SK-N-MC (cell line): ENCODE measurements at places on chromosomes 7 and 10.

GRCh38 chr10:114815791-114816190 lies 5.8 kb upstream of the FHIP2A start:
- no peak for DNase-seq

- no peak for DNase-seq
These were observed 98.0 kb downstream of the FAM107B start for GRCh38 chr10:14676732-14677131.

DNA sequence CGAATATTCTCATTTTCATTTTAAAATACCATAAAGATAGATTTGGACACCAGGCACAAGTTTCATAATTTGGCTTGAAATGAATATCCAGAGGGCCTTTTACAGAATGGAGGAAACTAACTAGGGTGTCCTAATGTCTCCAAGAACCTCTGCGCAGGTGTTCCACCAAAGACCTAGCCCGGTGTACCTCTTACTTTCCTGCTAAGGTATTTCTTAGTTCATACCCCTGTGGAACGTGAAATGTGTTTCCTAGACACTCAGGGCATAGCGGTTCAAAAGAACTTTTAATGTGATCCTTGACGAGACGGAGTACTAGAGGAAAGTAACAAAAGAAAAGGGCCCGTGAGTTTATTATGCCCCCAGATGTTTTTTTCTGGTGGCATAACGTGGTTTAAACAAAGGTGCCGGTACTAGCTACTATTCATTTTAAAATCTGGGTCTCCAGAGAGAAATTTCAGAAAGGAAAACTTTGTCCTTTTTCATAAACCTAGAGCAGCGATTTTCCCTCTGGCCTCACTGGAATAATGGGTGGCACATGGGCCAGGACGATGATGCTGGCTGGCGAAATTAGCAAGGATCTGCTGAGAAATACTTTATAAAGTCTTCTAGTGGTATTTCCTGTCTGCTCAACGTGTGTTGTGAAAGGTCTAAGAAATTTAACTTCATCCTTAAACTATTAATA lies 1.4 kb downstream of the APBB1IP start:
- no peak for DNase-seq

GRCh38 chr7:66921396-66921917 lies 432 bp downstream of the TMEM248 start:
- DNase-seq, result no peak

GRCh38 chr7:26987338-26987737 lies 108.5 kb downstream of the HOXA1 start:
- no peak for DNase-seq

DNA sequence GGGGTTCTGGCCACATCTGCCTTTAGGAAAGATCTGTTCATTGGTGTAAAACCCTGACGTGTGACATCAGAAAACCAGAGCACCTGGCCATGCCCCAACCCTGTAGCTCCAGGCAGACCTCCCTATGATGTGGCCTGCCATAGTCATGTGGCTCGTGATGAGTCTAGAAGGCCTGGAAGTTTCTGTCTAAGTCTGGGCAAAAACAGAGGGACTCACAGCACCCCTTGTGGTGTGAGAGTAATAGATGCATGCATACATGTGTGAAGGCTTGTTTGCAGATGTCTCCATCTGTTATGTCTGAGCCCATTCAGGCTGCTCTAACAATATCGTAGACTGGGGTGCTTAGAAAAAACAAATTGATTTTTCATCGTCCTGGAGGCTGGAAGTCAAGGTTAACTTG lies 309.3 kb downstream of the PAXIP1 start:
- no peak for DNase-seq

DNA sequence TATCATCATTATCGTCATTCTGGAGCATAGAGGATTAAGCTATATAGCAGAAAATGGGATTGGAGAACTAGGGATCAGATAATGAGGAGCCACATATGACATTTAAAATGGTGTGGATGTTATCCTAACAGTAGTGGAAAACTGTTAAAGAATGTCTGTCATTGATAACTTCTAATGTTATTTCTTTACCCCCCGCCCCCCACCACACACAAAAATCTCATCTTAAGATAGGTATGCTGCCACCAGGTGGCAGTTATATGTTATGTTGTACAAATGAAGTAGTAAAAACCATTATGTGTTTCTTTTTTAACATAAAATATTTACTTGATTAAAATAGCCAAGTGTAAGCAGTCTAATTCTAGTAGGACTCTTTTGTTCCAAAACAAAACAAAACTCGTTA lies 13.0 kb downstream of the AKAP9 start:
- no peak for DNase-seq

GRCh38 chr10:73413108-73413527 lies 740 bp downstream of the ANXA7 start:
- no peak for DNase-seq

- DNase-seq, result peak; percentile 74
These were observed 1004.0 kb upstream of the C7orf33 start for GRCh38 chr7:147586526-147586925.

DNA sequence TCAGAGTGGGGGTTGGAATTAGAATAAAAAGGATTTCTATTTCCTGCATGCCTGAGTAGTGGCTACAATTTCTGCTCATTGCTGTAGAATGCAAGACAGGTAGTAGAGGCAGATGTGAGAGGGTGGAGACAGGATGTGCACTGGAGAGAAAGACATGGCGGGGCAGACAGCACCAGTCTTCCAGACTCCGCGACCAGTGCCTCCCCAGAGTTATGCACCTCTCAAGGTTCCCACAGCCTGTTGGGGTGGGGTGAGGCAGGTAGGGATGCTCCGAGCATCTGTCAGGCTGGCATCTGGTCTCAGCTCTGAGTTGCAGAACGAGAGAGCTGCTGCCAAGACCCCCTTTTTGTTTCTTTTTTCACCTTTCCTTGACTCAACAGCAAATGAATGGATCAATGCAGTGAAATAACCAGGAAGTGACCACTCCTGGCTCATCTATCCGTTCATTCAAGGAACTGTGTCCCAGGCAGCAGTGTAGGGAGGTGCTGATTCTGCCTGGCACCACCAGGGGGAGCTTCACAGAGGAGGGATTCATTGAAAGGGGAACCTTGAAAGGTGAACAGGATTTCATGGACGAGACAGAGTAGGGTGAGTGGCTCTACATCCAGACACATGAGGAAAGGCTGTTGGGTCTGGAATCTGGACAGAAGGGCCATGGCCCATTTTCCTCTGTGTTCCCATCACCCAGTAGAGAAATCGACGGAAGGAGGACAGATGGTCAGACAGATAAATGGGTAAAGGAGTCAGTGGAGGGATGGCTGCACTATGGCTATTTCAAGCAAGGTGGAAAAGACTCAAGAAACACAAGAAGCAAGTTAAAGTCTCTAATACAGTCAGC lies 17.2 kb upstream of the SLC18A3 start:
- no peak for DNase-seq

- no peak for DNase-seq
These were observed 1.5 kb downstream of the GIMAP4 start for GRCh38 chr7:150568714-150569113.

DNA sequence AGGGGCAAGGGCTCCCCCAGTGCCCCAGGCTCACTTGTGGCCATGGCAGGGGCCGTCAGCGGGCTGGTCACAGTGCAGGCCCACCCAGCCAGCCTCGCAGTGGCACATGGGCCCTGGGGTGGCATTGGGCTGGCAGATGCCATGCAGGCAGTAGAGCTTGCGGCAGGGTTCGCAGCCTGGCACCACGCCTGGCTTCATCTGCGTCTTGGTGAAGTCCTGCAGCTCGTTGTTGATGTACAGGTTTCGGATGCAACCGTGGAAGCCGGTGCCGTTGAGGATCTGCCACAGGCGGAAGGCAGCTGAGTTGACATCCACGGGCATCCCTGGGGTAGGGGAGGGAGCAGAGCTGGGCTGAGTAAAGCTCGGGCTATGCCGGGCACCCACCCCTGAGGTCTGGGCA lies 170.6 kb downstream of the LCOR start:
- no peak for DNase-seq

DNA sequence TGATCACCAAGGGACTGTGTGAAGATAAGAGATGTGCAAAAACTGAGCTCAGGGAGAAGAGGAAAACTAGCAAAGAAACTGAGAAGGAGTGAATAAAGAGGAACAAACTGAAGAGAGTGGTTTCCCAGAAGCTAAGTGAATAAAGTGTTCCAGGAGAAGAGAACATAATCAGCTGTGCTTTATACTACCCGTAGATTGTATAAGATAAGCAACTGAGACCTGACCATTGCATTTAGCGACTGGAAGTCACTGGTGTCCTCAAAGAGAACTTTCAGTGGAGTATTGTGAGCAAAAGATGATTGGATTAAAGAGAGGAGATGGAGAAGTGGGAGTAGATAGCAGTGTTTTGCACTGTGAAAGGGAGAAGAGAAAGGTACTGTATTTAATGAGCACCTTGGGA lies 14.6 kb downstream of the PHTF2 start:
- no peak for DNase-seq
